ENCODE measurements at places on chromosomes 1 and 21.

DNA sequence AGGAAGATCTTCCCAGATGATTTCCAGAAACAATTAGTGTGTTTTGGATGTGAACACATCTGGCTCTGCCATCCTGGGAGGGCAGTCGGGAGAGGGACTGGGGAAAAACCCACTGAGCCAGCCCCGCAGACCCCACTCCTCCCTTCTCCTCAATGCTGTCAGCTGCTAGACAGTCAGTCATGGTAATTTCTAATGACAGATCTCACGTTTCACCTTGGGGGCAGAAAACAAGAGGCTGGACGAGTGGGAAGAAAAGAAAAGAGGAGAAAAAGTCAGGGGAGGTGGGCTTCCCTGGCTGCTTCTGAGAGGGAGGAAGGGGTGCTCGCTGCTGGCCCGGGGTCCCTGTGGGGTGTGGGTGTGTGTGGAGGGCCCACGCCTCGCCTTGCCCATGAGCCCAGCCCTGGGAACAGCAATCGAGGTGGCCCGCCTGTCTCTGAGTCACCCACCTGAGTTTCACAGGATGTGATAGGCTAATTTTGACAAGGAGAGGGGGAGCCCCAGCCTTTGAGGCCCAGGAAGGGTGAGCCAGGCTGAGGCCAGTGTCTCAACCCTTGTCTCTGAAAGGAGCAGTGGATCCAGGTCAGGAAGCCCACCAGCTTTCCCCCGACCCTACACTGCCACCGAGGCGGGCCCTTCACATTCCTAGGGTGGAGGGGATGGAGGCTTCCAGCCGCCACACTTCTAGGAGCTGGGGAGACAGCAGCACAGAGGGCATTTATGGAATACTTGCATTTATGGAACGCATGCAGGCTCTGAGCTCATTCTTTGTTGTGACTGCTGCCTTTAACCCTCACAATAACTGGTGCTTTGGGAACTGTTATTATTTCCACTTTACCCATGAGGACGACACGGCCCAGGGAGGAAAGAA lies 49.1 kb upstream of the IFNLR1 start:
- no peaks in the 10 kb centered on the region for H3K36me3 ChIP-seq
- H3K4me3 ChIP-seq: no peak overlapping the region
- peaks cover 18% of the 10 kb centered on the region for H3K27me3 ChIP-seq
- H3K4me1 ChIP-seq: peaks cover 10% of the 10 kb centered on the region
- H3K27ac ChIP-seq: no peak overlapping the region

GRCh38 chr1:91345395-91346005 lies 59.1 kb downstream of the HFM1 start:
- no peaks in the 10 kb centered on the region for H3K4me1 ChIP-seq
- H3K36me3 ChIP-seq: no peaks in the 10 kb centered on the region

GRCh38 chr21:27132266-27132665 lies 165.4 kb upstream of the ADAMTS5 start:
- H3K27ac ChIP-seq: no peak overlapping the region
- no peak overlapping the region for H3K4me3 ChIP-seq
- H3K36me3 ChIP-seq: no peaks in the 10 kb centered on the region
- DNase-seq: no peak

DNA sequence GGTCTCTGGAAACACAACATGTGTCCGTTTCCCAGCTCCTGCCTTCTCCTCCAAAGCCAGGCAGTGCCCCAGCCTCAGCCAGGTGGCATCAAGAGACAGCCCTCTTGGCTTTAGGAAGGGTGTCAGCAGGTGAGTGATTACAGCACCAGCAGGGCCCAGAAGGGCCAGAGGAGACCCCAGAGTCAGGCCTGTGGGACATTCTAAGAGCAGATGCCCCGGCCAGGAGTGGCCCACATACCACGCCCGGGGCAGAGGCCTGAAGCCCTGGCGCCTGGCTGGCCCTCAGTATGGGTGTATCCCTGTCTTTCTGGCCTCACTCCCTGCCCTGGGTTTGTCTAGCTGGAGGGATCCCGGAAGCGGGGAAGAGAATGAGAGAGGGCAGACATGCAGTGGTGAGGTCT lies 109.2 kb downstream of the CASZ1 start:
- H3K36me3 ChIP-seq: no peaks in the 10 kb centered on the region
- H3K4me1 ChIP-seq: peaks cover 100% of the 10 kb centered on the region
- no peak for DNase-seq
- H3K4me3 ChIP-seq: no peak overlapping the region
- no peaks in the 10 kb centered on the region for H3K27me3 ChIP-seq

DNA sequence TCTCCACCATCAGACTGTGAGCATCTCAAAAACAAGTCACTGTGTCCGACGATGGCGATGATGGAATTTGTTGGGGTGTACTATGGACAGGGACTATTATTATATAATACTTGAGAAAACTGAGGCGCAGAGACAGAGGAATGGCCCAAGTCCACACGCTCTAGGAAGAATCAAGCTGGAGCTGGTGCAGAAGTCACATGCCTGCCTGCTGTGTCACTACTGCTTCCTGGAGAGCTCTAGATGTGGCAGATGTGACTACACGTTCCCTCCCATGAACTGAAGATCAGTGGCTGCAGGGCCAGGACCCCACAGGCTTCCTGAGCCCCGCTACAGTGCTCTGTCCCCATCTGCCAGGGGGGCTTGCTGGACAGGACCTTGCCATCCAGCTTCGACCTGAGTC lies 56.9 kb downstream of the TRABD2B start:
- H3K4me3 ChIP-seq: no peak overlapping the region
- DNase-seq: no peak
- H3K4me1 ChIP-seq: peaks cover 16% of the 10 kb centered on the region
- no peak overlapping the region for H3K27ac ChIP-seq

DNA sequence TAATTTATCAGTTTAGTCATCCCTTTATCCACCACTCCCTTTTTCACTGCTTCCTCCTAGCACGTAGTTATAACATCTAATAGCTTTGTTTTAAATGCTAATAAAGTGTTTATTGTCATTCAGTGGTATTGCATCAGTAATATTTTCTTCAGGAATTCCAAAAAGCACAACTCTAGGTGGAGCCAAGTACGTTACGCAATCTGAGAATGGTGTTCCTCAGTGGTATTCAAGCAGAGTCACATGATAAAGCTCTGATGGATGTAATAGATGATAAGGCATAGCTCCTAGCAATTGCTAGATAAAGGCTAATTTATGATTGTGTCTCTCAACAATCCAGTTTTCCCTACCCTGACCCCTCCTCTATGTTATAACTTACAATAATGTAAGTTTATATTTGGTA lies 494.6 kb upstream of the ADGRL4 start:
- no peaks in the 10 kb centered on the region for H3K36me3 ChIP-seq
- H3K4me3 ChIP-seq: no peak overlapping the region
- H3K27me3 ChIP-seq: no peaks in the 10 kb centered on the region
- H3K27ac ChIP-seq: no peak overlapping the region
- no peaks in the 10 kb centered on the region for H3K4me1 ChIP-seq
- DNase-seq: no peak

- no peaks in the 10 kb centered on the region for H3K36me3 ChIP-seq
- H3K27ac ChIP-seq: peak overlapping the region; percentile 57
- peak; percentile 87 for DNase-seq
- H3K4me1 ChIP-seq: peaks cover 31% of the 10 kb centered on the region
Observed at GRCh38 chr1:229070168-229070567, 200.7 kb upstream of the RAB4A start.

DNA sequence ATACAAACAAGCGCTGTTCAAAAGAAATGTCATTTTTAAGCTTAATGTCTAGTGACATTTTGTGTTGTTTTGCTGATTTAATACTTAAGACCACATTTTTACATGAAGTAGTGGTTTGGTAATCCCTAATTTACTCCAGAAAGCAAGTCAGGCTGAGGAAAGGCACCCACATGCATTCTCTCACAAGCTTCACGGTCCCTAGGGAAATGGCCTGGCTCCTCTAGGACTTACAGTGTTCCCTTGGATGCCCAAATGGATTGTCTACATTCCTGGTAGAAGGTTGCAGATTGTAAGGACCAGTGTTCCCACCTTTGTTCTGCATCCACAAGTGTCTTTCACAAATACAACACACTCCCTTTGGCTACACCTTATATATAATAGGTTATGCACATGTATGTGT lies 9.5 kb downstream of the GPSM2 start:
- no peaks in the 10 kb centered on the region for H3K36me3 ChIP-seq
- H3K4me3 ChIP-seq: no peak overlapping the region
- H3K4me1 ChIP-seq: no peaks in the 10 kb centered on the region
- no peaks in the 10 kb centered on the region for H3K27me3 ChIP-seq
- H3K27ac ChIP-seq: no peak overlapping the region

DNA sequence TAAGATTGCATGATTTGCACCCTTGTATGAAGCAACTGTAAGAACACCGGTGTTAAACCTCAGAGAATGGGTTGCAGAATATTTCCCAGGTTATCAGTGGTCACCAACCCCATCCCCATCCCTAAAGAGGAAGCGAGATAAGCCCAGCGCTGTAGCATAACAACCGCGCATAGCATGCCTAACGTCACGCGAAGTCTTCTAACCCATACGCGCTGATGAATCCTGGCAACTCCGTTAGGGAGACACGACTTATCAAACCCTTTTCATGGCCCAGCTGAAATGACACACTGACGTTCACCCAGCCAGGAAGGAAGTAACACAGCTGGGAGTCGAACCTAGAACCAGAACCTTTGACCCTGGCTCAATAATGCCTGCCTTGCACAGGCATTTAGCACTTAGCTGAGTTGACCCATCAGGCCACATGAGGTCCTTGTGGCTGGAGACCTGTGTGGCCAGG lies 24.2 kb downstream of the TMEM51 start:
- DNase-seq: no peak
- peaks cover 27% of the 10 kb centered on the region for H3K4me1 ChIP-seq

DNA sequence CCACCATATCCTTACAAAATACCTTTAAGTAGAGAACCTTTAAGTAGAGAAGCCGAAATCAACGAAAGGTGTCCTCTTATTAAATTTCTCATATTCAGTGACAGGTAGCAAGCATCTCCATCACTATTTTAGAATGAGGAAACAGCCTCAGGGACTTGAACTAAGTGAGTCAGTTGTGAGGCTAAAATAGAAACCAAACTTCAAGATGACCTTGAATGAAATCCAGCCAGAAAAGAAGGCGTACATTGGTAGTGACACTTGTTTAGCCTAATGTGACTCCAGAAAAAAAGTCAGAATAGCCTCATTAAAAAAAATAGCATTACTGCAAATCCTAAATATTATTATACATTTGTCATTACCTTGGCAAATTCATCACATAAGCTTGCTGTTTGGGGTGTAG lies 20.1 kb downstream of the RGS8 start:
- H3K4me1 ChIP-seq: peaks cover 4% of the 10 kb centered on the region
- DNase-seq: no peak
- no peaks in the 10 kb centered on the region for H3K36me3 ChIP-seq
- no peaks in the 10 kb centered on the region for H3K27me3 ChIP-seq
